ENCODE measurements at places on chromosomes 2 and 18. TPM values are rescaled to one million over a fixed set of nuclear protein-coding genes. Genes with fewer than 3 reads are reported as not detected.
A peak's percentile ranks its signal among the peaks of the same experiment; 100 is the strongest.

- H3K27ac ChIP-seq, result no peak overlapping the region
- H3K4me1 ChIP-seq, result peaks cover under 1% of the 10 kb centered on the region
- no peak for DNase-seq
- H3K27me3 ChIP-seq, result peaks cover 60% of the 10 kb centered on the region
- no peak overlapping the region for H3K4me3 ChIP-seq
Measured at GRCh38 chr2:10486091-10486490, 38.0 kb upstream of the ODC1 start.

GRCh38 chr18:199214-199613 is 40.9 kb downstream of the USP14 start:
- no peak overlapping the region for H3K27ac ChIP-seq
- DNase-seq, result no peak
- H3K27me3 ChIP-seq, result no peaks in the 10 kb centered on the region
- peaks cover 8% of the 10 kb centered on the region for H3K36me3 ChIP-seq
- no peak overlapping the region for H3K4me3 ChIP-seq

- H3K27ac ChIP-seq, result no peak overlapping the region
- H3K36me3 ChIP-seq, result no peaks in the 10 kb centered on the region
- no peak overlapping the region for H3K4me3 ChIP-seq
- no peak for DNase-seq
- no peaks in the 10 kb centered on the region for H3K4me1 ChIP-seq
Measured at GRCh38 chr2:94774851-94775250, 96.4 kb upstream of the TEKT4 start.

- no peak overlapping the region for H3K4me3 ChIP-seq
- no peak overlapping the region for H3K27ac ChIP-seq
- H3K36me3 ChIP-seq, result no peaks in the 10 kb centered on the region
- peaks cover under 1% of the 10 kb centered on the region for H3K27me3 ChIP-seq
- no peak for DNase-seq
- H3K4me1 ChIP-seq, result peaks cover 11% of the 10 kb centered on the region
Measured at GRCh38 chr2:206456078-206456754, 12.9 kb downstream of the ADAM23 start.

CCDC85A gene
- not detected for polyA plus RNA-seq

GRCh38 chr2:132760405-132760804 is 90.4 kb upstream of the LYPD1 start:
- H3K27ac ChIP-seq, result no peak overlapping the region
- H3K4me3 ChIP-seq, result no peak overlapping the region

DNA sequence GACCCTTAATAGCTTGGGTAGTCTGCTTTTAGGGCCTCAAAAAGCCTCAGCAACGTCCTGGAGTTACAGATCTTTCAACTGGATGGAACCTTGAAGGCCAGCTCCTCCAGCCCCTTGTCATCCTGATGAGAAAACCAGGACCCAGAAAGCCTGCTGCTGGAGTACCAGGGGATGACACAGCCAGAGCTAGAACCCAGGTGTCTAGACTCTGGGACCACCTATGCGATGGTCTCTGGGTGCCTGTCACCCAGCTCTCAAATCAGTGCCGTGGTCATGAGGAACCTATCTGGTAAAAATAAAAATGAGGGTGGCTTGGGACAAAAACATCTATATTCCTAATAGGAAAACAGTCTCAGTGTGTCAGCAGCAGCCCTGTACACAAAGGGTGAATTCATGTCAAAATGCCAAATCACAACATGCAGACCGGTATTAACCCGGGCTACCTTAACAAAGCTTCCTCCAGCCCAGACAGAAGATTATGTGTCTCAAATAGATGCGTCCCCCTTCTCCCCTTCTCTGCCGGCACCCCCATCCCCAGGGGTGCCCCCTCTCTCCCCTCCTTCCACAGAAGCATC is 28.5 kb downstream of the SMAD7 start:
- DNase-seq, result no peak
- H3K27me3 ChIP-seq, result no peaks in the 10 kb centered on the region
- peak overlapping the region; percentile 73 for H3K4me3 ChIP-seq
- H3K4me1 ChIP-seq, result peaks cover 39% of the 10 kb centered on the region
- H3K36me3 ChIP-seq, result peaks cover 5% of the 10 kb centered on the region
- no peak overlapping the region for H3K27ac ChIP-seq

Data from naive B cell (primary cell).